ENCODE measurements at places on chromosomes 3 and 15.

- DNase-seq: no peak
Measured at GRCh38 chr3:128500556-128500955, 7.6 kb upstream of the GATA2 start.

GRCh38 chr15:26103002-26103404 is 239.9 kb upstream of the ATP10A start:
- DNase-seq: no peak

DNA sequence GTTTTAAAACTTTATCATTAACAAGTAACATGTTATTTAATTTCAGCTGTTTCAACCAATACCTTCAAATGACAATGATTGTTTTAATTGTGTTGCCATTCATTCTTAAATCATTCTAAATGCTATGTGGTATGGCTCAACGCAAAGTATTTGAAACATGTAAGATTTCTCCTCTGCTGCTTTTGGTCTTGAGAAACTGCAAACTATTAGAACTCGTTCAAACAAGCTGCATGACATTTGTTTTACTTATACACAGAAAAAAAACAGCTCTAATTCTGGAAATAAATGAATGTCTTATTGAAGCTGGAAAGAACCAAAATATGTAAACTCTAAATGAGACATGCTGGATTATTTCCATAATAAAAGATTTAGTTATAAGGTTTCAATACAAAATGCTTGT is 29.3 kb downstream of the FBN1 start:
- DNase-seq: no peak

- no peak for DNase-seq
Measured at GRCh38 chr3:7788881-7789280, 712.7 kb upstream of the LMCD1 start.

DNA sequence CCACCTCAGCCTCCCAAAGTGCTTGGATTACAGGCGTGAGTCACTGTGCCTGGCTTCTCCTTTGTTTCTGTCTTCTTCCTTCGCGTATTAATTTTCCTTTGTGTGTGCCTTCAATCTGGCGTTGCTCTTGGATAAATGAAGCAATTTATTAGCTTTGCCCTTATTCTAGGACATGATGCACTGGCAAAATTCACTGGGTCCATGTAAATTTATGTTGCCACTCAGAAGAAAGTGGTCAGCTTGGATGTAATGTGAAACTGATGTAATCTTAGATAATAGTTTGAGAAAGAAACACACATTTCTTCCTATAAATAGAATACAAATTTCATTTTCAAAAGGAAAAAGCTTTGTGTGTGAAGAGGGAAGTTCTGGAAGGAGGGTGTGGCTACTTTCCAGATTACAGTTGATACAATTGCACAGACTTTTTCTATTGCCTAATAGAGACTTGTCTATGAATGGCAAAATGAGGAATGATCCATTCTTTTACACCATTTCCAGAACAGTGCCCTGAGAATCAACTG is 23.3 kb upstream of the ATP1B3 start:
- no peak for DNase-seq

- no peak for DNase-seq
Measured at GRCh38 chr3:64291956-64292355, 66.7 kb upstream of the PRICKLE2 start.

- no peak for DNase-seq
Measured at GRCh38 chr3:162111861-162112260, 615.3 kb downstream of the OTOL1 start.

DNA sequence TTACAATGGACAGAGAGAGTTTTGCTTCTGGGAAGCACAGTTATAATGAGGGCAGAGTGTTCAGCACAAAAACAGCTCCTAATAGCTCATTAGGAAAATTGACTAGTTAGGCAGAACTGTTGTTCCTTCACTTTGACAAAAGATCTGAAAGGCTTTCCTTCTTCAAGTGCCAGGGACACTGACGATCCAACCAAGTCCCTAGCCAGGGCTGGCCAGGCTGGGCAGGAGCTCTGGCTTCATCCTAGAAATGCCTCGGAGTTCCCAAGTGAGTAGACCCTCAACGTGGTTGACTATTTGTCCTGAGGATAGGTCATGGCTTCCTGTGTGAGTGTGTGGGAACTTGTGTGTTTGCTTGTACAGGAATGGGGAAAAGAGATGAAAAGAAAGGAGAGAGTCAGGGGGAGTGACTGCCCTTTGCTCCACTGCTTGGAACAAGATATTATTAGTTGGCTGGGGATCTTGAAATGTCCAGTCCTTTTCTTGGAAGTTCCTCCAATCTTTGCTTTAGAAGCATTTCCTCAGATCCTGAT is 617.9 kb downstream of the NTRK3 start:
- no peak for DNase-seq

DNA sequence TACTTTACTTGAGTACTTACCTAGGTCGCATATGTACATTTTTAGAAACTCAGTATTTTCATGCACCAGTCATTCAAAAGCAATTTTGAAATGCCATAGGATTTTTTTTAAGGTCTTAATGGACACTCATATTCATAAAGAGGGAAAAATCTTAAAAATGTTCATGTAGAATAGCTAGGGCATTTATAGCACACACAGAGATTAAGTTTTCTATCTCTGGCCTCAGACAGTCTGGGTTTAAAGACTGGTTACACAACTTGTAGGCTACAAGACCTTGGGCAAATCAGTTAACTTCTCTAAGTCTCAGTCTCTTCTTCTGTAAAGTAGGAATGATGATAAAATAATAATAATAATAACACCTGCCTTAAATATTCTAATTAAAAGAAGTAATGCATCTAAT is 48.5 kb upstream of the UBP1 start:
- no peak for DNase-seq

GRCh38 chr3:47019201-47019600 is 39.7 kb downstream of the NBEAL2 start:
- DNase-seq: no peak

GRCh38 chr15:67720556-67721175 is 104.6 kb upstream of the SKOR1 start:
- DNase-seq: no peak

- DNase-seq: no peak
Measured at GRCh38 chr3:195195321-195196209, 75.4 kb downstream of the XXYLT1 start.

GRCh38 chr3:50617911-50618481 is 1.0 kb downstream of the MAPKAPK3 start:
- no peak for DNase-seq

GRCh38 chr3:128254066-128254590 is 100.8 kb downstream of the EEFSEC start:
- no peak for DNase-seq

DNA sequence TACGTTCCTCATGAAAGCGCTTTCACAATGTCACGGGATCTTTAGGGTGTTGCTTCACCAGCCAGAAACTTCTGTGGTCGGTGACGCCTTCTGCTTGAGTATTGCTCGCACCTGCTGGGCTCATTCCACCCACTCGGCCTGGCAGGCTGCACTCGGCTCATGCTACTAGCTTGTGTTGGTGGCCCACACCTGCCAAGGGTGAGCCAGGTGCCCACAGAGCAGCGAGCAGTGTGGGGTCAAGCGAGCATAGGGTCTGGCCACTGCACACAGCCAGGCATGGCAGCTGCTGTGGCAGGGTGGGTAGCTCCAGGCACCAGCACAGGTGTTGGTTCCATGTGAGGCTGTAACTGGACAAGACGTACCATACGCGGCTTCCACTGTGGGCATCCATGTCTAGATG is 202.9 kb upstream of the CADM2 start:
- no peak for DNase-seq

DNA sequence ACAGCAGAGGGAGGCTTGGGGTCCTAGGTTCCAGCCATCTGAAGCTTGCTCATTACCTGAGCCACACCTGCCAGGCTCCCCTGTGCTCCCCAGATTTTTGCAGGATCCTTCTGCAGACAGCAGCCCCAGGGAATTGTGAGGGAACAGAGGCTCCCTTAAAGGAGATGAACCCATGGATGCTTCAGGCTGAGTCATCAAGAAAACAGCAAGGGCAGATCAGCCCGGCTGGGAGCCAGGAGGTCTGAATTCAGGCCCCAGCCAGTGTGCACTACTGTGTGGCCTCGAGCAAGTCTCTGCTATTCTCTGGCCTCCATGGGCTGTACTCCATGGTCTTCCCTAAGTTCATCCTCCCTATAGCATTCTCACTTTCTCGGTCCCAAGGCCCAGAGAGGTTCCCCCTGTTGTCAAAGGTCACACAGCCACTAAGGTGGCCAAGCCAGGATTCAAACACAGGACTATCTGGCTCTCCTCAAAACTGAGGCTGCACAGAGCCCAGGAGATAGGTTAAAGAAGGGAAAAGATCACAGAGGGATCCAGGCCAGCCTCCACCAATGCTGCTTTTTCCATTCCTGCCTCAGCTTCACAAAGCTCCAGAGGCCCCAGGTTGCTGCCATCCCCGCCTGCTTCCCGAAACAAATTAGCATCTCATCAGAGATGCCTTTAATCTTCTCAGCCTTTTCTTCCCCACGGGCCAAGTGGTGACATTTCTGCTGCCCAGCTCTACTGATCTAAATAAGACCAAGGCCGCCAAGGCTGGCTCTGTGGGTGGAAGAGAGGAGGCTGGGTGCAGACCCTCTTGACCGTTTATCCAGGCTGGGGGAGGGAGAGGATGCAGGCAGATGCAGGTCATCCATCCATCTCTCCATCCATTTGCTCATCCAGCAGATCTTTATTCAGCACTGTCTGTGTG is 21.2 kb upstream of the GRIP2 start:
- no peak for DNase-seq

DNA sequence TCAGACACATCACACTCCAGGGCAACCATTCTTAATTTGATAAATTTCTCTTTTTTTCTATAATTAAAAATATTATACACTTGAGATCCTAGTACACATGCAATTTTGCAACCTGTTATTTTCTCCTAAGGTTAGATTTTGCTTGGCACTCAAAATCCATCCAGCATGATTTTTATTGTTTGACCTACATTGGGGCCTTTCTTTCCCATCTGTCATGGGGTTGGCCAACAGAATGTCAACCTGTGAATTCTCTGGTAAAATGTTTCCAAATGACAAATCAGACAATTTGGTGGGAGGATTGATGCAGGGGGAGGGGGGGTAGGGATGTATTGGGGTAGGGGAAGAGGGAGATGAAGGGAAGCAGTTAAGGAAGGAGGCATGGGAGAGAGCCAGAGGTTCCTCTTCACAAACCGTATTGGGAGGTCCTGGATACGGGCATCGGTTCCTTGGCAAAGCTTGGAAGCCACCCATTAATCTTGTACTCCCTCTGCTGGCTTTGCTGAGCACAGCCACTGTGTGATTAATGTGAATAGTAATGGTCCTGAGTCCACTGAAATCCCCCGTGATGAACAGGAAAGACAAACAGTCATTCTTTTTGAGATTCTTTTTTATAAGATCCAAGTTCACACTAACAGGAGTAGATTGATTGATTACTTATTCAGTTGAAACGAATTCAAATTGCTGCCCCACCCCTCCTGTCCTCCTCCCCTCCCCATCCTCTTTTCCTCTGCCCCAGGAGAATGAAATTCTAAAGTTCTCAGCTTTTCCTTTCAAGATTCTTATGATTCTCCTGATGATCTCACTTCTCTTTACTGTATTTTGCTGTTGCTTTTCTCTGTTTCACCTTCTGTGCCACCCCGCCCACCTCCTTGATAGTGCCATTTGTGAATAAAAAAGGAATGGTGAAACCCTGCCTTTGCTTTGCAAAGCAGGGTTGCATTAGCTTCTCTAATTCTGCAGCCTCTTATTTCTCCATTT is 82.2 kb upstream of the SLC25A26 start:
- peak; percentile 14 for DNase-seq

DNA sequence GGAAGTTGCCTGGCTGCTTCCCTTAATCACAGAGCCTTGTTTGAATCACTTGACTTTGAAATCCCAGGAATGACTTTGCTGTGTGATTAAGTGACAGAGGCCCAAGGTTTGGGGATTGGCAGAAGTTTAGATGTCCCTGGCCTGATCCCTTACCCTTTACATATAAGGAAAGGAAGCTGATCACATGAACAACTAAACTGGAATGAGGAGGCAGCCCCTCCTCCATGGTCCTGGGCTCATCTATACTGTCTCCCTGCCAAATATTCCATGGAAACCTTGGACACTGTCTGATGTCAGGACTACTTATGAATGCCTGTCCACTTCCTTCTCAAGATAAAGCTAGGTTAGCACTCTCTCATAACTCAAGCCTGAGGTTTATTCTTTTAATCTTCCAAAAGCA is 181.3 kb upstream of the CTDSPL start:
- no peak for DNase-seq

DNA sequence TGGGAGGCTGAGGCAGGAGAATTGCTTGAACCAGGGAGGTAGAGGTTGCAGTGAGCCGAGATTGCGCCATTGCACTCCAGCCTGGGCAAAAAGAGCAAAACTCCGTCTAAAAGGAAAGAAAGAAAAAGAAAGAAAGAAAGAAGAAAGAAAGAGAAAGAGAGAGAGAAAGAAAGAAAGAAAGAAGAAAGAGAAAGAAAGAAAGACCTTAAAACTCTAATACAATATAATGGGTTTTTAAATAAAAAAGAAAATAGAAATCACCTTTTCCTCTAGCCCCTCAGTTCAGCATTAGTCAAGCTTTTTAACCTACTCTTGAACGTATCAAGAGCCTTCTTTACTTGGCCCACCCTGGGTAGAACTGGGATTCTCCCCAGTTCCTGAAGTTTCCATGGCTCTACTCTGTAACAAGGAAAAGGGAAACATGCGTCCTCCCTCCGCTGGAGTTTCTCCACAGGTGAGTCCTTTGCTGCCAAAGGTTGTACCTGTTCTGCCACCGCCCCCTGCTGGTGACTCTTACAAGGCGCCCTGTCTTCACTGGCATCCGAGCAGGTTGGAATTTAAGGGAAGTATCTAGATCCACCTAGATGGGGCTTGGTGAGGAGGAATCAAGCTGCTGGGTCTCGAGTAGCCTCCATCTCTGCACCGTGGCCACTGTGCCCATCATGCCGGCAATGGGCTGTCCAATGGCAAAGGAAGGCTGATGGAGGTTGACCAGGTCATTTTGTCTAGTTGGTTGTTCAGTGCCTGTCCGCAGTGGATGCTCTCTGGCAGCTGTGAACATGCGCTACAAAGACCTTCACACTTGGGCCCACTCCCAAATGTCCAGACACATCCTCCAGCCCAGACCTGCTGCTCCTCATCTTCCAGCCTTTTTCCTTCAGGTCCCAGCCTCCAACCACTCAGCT is 20.6 kb upstream of the EPHB3 start:
- no peak for DNase-seq

GRCh38 chr3:12139111-12139511 is 19.6 kb downstream of the TIMP4 start:
- no peak for DNase-seq

GRCh38 chr3:32869513-32870047 is 51.8 kb downstream of the TRIM71 start:
- DNase-seq: no peak

DNA sequence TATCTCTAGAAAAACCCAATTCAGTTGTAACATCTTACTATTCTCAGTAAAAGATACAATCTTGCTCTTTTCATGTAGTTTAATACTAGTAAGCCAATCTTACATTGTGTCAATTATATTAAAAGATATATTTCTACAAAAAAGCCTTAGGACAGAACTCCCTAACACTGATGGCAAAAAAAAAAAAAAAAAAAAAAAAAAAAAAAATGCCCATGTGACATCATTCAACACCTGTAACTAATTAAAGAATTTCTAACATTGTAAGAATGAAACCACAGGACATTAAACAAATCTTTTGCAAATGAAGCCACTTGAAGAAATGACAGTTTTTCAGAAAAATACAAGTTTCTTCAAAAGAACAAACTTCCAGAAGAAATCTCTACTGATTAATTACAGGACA is 119.8 kb downstream of the SUCLG2 start:
- DNase-seq: no peak

GRCh38 chr3:99789011-99789721 is 28.5 kb upstream of the CMSS1 start:
- peak; percentile 6 for DNase-seq
